ENCODE measurements at places on chromosomes 3 and 15. TPM values are rescaled to one million over a fixed set of nuclear protein-coding genes. Genes with fewer than 3 reads are reported as not detected.

Gene CTXND1
- total RNA-seq = not detected

Gene HRH1
- 13.1 TPM for total RNA-seq

Gene GOLGA6L7
- total RNA-seq = not detected

Gene SLC27A2
- not detected for total RNA-seq

Gene LRTM1
- total RNA-seq = not detected

Gene GPR62
- not detected for total RNA-seq

Gene CTDSPL
- 33.3 TPM for total RNA-seq

Gene FBLN2
- 10.8 TPM for total RNA-seq

Gene NEK10
- total RNA-seq = 6.6 TPM

Gene ISL2
- total RNA-seq = 1.3 TPM

Gene MAP6D1
- total RNA-seq = 1.9 TPM

Gene CPLX3
- not detected for total RNA-seq

Gene NECTIN3
- 182 TPM for total RNA-seq

Gene DLEC1
- total RNA-seq = not detected

Gene MESP2
- total RNA-seq = 0.28 TPM

Gene MYRIP
- total RNA-seq = not detected

Gene TMEM212
- not detected for total RNA-seq

Gene SH3GL3
- not detected for total RNA-seq

Gene SCAANT1
- not detected for total RNA-seq

Gene SSUH2
- under 0.01 TPM for total RNA-seq

Gene GOLGA6L10
- under 0.01 TPM for total RNA-seq

Gene MYO9A
- 49.5 TPM for total RNA-seq

Gene FXR1
- 242 TPM for total RNA-seq

Gene DCUN1D1
- total RNA-seq = 48.9 TPM

Gene MYEF2
- 4.5 TPM for total RNA-seq

Gene GPR27
- total RNA-seq = not detected

Measured in IMR-90 (cell line).